ENCODE measurements at places on chromosomes 1 and 21.

DNA sequence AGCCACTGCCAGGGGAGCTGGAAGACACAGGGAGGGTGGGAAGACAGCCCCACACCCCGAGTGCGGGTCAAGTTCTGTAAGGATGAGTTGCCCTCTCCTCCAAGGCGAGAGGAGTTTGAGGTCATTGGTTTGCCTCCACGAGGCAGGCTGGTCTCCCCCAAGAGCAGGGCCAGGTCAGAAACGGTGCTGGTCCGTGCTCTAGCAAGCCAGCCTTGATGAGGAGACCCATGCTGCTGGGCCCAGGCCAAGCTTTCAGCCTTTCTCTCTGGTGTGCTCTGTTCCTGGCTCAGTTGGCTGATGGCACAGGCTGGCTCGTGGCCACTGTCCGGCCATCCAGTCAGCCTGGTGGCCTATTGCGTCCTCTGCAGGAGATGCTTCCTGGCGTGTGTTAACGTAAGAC, 12.0 kb upstream of the PCBP3 start:
- no peak for DNase-seq

DNA sequence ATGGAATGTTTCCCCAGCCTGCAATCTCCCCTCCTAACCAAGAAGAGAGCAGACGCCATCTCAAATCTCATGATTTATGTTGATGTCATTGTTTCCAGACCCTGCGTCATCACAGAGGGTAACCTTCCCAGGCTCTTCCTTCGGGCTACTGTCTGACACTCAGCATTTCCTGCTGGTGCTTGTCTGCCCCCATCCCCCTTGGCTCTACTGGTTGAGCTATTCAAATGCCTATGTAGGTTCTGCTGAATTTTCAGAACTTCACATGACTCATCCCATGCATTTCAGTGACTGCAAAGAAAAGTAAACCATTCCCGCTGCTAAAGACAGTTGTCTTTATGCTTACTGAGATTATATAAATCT, 24.8 kb upstream of the ITPKB start:
- DNase-seq: no peak

GRCh38 chr1:155169541-155169940, 3.6 kb downstream of the KRTCAP2 start:
- no peak for DNase-seq

- no peak for DNase-seq
These were observed 9.6 kb upstream of the RSBN1 start for GRCh38 chr1:113821916-113822315.

- no peak for DNase-seq
These were observed 576.9 kb downstream of the MATN1 start for GRCh38 chr1:30146448-30146847.

DNA sequence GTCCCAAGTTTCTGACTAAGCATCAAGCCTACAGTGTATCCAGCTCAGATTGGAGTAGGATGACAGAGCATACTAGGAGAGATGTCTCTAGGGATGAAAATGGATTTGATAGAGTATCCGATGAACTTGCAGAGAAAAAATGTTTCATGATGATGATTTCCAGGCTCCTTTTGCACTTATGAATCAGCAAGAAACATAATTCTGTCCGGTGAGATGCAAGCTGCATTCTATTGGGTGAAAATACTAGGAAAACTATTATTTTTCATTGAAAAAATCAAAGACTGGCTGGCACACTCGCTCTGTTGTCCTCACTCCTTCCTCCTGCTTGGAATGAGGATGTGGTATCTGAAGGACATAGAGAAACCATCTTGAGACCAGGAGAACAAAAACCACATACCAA, 35.4 kb upstream of the RAB3GAP2 start:
- no peak for DNase-seq

DNA sequence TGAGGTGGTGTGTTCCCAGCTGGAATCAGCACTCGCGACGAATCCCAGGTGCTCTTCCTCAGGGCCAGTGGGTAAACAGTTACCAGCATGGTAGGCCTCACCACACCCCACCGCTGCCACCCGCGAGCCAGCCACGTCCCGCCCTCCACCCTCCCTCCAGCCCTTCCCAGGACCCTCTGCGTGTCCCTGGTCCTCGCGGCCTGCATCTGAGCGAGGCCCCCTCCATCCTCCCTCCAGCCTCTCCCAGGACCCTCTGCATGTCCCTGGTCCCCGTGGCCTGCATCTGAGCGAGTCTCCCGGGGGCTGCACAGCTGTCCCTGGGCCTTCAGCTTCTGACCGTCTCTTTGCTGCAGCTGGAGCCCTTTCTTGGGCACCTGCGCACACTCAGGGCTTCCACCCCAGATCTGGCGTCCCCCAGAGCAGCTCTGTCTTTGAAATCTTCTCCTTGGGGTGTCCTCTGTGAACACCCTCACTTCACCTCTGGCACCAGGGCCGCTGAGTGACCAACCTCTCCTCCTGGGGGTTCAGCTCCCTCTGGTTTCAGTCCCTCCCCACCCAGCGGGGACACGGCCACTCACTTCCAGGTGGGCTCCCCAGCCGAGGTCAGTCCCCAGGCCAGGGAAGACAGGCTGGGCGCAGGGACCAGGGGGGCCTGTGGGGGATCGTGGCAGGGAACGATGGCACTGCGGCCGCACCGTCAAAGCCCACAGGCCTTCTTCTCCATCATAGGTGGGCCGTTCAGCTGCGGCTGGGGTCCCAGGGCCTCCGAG, 57.8 kb upstream of the COL6A2 start:
- no peak for DNase-seq

DNA sequence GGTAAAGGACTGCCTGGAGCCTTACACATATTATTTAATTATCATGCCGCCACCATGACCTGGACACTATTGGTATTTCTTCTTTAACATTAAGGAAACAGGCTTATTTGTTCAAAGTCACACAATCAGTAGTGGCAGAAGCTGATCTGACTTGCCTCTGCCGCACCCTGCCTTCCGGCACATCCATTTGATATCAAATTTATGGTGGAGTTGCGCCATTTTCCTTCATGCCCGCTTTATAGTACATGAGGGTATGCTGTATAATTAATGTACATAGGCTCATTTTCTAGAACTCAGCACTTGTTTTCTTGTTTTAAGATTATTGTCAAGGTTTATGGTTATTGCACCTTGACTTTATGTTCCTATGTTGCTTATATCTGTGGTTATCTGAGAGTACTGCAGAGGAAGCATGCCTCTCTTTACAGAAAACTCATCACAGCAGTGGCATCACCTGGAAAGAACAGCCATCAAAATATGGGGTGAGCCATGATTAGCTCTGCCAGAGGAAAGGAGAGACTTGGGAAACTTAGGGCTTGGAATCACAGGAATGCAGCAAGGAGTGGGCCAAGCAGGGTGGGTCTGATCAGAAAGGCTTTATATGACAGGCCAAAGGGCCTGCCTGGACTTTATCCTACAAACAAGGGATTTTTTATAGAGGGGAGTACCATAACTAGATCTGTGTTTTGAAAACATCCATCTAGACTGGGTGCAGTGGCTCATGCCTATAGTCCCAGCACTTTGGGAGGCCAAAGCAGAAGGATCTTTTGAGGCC, 72.2 kb upstream of the GJB5 start:
- no peak for DNase-seq

GRCh38 chr1:153352523-153352922, 3.9 kb upstream of the PGLYRP4 start:
- DNase-seq: peak; percentile 77

DNA sequence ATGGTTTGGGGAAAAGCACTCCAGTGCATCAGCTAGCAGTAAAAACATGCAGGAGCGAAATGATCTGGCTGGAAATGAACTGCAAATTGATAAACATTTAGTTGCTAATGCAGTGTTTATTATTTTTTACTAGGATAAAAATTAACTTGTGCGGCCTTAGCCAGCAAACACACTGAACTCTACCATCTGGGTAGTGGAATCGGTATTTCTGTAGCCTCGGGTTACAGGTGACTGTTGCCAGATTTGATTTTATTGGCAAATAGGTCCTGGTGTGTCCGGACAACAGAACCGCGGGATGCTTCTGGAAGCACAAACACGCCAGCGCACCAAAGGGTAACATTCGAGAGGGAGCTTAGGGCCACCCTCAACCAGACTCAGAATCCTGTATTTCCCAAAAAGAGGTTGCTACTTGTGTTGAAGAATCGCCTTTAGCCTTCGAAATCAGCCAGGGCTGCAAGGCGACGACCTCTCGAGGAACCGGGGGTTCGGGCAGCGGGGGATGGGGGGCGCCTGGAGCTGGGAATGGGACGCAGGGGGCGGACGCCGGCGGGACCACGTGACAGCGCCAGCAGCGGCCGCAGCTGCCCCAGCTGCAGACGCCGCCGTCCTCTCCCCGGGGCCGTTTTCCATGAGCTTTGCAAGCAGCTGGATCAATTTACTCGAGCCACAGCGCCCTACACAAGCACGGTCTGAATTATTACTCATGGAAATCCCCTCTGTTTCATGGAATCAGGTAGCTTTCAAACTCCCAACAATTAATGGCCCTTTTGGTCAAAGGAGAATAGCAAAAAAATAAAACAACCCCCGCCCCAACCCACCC, 158.8 kb downstream of the TOMM20 start:
- no peak for DNase-seq

DNA sequence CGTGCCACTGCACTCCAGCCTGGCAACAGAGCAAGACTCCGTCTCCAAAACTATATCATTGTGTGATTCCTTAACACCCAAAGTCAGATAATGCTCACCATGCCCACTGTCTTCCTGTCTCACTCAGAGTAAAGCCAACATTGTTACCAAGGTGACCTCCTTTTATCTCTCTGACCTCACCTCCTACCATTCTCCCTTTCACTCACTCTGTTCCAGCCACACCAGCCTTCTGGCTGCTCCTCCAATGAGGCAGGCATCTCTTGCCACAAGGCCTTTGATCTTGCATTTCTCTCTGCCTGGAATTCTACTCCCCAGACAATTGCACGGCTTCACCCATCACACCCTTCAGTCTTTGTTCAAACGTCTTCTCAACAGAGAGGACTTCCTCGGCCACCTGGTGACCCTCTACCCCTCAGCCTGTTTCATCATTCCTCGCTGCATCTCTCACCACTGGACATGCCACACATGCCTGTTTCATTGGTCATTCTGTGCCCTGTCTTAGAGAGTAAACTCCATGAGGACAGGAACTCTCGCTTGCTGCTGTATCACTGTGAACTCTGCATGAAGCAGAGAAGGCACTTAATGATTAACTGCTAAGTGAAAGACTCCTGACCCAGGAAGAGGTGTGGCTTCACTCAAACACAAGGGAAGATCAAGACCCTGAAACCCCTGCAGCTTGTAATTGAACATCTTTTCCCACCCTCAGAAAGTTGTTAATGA, 67.1 kb upstream of the CAPZB start:
- no peak for DNase-seq

- DNase-seq: no peak
These were observed 221.3 kb upstream of the KCTD3 start for GRCh38 chr1:215345766-215346165.

DNA sequence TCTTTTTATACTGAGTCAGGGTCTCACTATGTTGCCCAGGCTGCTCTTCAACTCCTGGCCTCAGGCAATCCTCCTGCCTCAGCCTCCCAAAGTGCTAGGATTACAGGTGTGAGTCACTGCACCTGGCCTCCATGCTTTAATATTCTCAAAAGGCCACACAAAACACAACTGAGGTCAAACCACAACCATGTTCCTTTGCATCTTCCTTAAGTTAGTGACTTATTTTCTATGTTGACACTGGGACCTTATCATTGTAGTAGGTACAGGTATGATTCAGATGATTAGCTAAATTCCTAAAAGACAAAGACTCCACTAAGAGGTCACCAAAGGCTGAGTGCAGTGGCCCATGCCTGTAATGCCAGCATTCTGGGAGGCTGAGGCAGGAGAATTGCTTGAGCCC, 131.9 kb upstream of the ATP1B1 start:
- no peak for DNase-seq

DNA sequence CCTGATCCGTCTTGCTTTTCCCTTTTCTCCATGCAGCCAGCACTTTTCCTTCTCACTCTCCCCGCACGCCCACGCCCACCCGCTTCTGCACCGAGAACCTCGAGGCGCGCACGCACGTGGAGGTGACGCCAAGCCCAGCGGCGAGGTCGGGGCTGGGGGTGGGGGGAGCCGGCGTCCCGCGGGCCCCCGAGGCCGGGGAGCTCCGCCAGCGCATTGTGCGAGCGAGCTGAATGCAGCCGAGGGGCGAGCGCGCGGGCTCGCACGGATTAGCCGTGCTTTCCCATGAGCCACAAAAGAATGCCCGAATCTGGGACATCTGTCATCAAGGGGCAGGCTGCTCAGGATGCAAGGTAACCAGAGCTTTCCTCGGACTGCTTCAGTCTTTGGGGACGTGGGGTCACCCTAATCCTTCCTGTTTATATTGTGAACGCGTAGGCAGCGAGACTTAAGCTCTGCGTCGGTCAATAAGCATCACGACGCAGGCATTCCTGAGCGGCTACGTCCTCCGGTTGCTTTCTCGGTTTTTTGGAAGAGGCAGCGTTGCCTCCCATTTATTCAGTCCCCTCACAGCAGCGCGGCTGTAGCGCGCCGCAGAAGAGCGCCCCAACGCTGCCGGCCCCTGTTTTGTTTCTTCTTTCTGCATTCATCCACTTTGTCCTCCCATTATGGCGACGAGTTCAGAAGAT, 67.3 kb upstream of the AKT3 start:
- DNase-seq: no peak

DNA sequence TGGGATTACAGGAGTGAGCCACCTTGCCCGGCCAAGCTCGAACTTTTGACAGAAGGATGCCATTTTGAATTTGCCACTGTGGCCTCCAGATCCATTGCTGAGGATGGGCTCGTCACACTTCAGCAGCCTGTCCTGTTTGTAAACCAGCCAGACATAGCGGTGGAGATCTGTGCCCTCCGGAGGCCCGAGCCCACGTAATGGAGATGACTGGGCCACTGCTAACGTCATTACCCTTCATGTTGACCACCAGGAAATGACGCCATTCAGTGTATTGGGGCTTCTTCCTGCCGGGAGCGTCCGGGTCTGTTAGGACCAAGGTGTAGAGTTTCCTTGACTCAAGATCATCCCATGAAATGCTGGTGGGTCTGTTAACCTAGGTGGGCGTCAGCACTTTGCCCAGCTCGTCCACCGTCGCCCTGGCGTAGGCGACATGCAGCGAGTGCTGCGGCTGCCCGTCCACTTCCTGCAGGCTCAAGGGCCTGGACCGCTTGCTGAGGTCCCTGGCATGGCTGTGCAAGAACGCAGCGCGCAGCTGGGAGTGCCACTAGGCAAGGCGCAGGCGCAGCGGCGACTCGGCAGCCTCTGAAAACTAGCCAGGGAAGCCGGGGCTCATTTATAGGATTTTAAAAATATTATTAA, 40.8 kb downstream of the PTPRC start:
- DNase-seq: no peak

Measured in mesothelial cell of epicardium (in vitro differentiated cells).